MG63 (cell line): ENCODE measurements at places on chromosomes 4 and X. TPM values are rescaled to one million over a fixed set of nuclear protein-coding genes. Genes with fewer than 3 reads are reported as not detected.

MRPL1 gene
- total RNA-seq: 43.6 and 46.3 TPM in 2 replicates

DNA sequence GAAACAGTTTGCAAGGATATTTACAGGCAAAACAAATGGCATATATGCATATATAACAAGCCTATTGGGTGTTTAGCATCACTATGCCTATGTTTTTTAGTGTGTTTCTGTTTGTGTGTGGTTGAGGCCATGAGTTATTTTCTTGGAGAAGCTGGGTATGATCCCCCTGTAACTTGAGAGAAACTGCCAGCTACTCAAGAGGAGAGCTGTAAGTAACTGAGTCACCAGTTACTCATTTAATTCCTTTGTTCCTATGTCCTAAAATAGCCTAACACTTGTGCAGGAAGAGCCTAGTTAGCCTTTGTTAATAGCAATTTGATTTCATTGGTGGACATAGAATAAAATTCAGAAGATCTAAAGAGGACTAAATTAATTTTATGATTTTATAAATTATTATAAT lies 79.1 kb downstream of the PWWP3B start:
- no peak for DNase-seq

- DNase-seq: no peak
These were observed 37.4 kb upstream of the RXFP1 start for GRCh38 chr4:158484173-158484885.

- DNase-seq: no peak
These were observed 130.7 kb downstream of the NR3C2 start for GRCh38 chr4:148311526-148311925.

DNA sequence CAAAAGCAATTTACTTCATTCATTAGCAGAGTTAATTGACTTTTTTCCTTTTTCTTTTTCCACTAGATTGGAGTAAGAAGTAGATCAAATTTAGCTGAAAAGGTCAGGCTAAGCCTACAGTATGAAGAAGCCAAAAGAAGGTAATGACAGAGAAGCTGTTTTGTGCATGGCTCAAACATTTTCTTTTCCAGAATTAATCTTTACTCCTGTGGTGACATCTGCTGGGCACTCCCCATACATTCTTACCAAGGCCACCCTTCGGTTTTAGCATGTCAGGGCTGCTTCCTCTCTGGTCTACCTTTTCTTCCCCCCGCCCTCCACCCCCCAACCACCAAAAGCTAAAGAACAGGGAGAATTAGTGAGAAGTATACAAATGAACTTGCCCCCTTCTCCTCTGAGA lies 70.2 kb downstream of the CLDN22 start:
- no peak for DNase-seq

EREG gene
- total RNA-seq: not detected in 2 replicates

- DNase-seq: peak; percentile 32
These were observed 54.5 kb downstream of the RAB40A start for GRCh38 chrX:103464774-103465117.

DNA sequence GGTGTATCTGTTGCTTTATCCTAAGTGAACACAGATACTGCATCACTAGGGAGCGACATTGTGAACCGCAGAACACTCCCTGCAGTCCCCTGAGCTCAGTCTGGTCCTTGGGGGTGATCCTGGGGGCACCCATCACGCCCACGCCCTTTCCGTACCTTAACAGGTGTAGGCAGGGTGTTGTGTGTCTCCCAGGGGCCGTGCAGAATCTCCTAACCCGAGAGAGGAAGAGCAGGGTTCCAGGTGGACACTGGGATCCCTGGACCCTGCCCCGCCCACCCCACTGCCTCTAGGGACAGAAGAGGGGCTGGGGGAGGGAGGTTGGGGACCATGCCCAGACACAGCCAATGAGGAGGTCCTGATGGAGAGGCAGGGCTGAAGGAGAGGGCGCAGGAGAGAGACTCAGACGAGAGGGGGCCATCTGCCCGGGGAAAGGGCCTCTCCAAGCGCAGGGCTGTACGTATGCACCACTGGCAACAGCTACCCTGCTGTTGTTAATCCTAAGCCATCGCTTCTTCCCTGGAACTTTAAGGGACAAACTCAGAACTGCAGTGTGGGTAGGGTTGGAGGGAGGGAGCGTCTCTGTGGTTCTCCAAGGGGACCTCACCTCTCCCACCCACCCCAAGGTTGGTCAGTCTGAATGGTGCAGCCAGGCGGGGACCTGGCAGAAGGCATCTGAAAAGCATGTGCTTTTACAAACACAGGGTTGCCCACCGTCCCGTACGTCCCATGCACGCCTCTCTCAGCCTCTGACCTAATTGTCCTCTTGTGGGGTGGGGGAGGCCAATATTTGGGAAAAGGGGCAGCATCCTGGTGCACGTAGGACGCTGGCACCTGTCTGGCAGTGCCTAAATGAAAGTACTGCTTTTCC lies 2.5 kb downstream of the P2RY8 start:
- no peak for DNase-seq
